ENCODE measurements at places on chromosomes 16 and 17.
A peak's percentile ranks its signal among the peaks of the same experiment; 100 is the strongest.

GRCh38 chr16:50833929-50834328 lies 92.0 kb downstream of the CYLD start:
- no peak for DNase-seq
- H3K4me1 ChIP-seq, result no peaks in the 10 kb centered on the region
- peaks cover 7% of the 10 kb centered on the region for H3K36me3 ChIP-seq
- H3K27ac ChIP-seq, result no peak overlapping the region
- H3K27me3 ChIP-seq, result peaks cover 22% of the 10 kb centered on the region

DNA sequence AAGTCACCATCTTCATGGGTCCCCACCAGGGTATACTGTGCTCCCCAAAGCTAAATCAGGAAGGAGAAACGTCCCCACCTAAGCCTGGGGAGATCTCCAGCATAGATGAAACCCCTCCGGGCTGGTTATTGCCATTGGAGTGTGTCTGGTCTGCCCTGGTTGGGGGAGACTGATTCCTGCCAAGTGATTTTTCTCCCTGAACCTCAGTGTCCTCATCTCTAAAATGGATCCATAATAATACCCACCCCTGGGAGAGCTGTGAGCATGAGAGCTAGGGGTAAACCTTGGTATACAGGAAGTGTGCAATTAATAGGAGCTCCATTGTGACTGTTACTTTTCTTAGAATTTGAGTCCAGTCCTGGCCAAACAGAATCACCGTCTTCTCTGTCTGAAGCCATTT lies 111.1 kb downstream of the CMIP start:
- H3K4me1 ChIP-seq, result peaks cover 66% of the 10 kb centered on the region
- H3K4me3 ChIP-seq, result no peak overlapping the region
- no peaks in the 10 kb centered on the region for H3K27me3 ChIP-seq
- no peaks in the 10 kb centered on the region for H3K36me3 ChIP-seq
- H3K27ac ChIP-seq, result no peak overlapping the region
- no peak for DNase-seq

- H3K4me3 ChIP-seq, result no peak overlapping the region
- no peaks in the 10 kb centered on the region for H3K27me3 ChIP-seq
- no peaks in the 10 kb centered on the region for H3K4me1 ChIP-seq
- no peak for DNase-seq
- H3K27ac ChIP-seq, result no peak overlapping the region
These were observed 30.6 kb upstream of the KRT17 start for GRCh38 chr17:41654678-41655607.

- DNase-seq, result no peak
- peaks cover 14% of the 10 kb centered on the region for H3K4me1 ChIP-seq
- H3K27me3 ChIP-seq, result no peaks in the 10 kb centered on the region
- H3K27ac ChIP-seq, result peak overlapping the region; percentile 43
- H3K36me3 ChIP-seq, result no peaks in the 10 kb centered on the region
These were observed 19.7 kb downstream of the SEZ6 start for GRCh38 chr17:28985950-28986713.

GRCh38 chr16:68676113-68676860 lies 31.2 kb downstream of the CDH3 start:
- no peaks in the 10 kb centered on the region for H3K4me1 ChIP-seq
- no peak overlapping the region for H3K27ac ChIP-seq
- peaks cover 5% of the 10 kb centered on the region for H3K27me3 ChIP-seq
- H3K36me3 ChIP-seq, result no peaks in the 10 kb centered on the region

DNA sequence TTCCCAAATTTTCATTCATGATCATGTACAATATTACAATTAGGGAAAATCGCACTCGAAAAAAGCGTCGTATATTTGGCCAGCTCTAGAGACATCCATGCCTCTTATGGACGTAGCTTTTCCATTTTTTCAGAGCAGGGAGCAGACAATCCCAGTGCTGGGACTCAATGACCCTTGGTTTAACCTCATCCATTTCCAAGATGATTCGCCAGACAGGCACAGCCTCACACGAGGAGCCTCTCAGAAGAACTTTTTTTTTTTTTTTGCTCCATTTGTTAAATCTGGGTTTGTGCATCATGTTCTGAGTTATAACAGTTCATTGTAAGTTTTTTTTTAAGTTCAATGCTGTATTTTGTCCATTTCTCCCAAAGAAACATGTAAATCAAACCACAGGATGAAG lies 92.1 kb downstream of the ZDHHC7 start:
- peaks cover 8% of the 10 kb centered on the region for H3K27me3 ChIP-seq
- H3K27ac ChIP-seq, result no peak overlapping the region
- DNase-seq, result no peak
- H3K36me3 ChIP-seq, result no peaks in the 10 kb centered on the region
- H3K4me1 ChIP-seq, result no peaks in the 10 kb centered on the region
- H3K4me3 ChIP-seq, result no peak overlapping the region

DNA sequence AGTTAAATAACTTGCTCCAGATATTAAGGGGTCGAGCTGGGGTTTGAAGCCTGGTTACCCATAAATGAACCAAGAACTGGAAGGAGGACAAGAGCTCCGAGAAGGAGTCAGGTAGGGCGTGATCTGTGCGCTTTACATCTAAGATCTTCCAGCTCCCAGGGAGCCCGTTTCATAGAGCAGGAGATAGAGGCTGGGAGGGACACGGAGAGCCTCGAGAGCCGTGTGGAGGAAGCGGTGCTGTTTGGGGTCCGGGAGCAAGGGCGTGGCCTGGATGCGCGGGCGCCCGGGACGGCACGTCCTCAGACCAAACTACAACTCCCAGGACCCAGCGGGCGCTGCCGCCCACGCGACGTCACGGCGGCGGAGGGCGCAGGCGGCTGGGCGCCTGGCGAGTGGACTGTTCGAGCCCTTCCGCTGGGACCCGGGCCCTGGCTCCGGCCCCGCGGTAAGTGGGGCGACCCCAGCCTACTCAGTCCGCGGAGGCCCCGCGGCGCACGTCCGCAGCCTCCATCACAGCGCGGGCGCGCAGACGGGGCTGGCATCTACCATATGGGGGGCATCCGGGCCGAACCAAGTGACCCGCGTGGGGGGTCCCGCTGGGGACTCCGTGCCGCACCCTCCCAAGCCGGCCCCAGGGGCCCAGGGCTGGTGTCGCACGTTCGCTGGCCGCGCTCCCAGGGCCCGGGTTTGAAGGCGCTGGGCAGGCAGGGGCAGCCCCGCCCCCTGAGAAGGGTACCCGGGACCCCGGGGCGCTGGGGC lies at the start of gene BCKDK:
BCKDK (plus strand) TSS at position 352 of the 759 bp plus-strand sequence. CDS start 838 bp downstream, outside the sequence.
- H3K36me3 ChIP-seq, result peaks cover 21% of the 10 kb centered on the region
- peaks cover 20% of the 10 kb centered on the region for H3K4me1 ChIP-seq
- peak within 1 kb of the TSS; percentile 81 for H3K27ac ChIP-seq
- H3K4me3 ChIP-seq, result peak within 1 kb of the TSS; percentile 87

- no peak for DNase-seq
- H3K27me3 ChIP-seq, result no peaks in the 10 kb centered on the region
These were observed 74.6 kb downstream of the SOCS1 start for GRCh38 chr16:11181242-11181898.

- no peaks in the 10 kb centered on the region for H3K36me3 ChIP-seq
- no peak for DNase-seq
- peaks cover 1% of the 10 kb centered on the region for H3K27me3 ChIP-seq
These were observed 2.0 kb downstream of the AOC3 start for GRCh38 chr17:42853004-42853403.

DNA sequence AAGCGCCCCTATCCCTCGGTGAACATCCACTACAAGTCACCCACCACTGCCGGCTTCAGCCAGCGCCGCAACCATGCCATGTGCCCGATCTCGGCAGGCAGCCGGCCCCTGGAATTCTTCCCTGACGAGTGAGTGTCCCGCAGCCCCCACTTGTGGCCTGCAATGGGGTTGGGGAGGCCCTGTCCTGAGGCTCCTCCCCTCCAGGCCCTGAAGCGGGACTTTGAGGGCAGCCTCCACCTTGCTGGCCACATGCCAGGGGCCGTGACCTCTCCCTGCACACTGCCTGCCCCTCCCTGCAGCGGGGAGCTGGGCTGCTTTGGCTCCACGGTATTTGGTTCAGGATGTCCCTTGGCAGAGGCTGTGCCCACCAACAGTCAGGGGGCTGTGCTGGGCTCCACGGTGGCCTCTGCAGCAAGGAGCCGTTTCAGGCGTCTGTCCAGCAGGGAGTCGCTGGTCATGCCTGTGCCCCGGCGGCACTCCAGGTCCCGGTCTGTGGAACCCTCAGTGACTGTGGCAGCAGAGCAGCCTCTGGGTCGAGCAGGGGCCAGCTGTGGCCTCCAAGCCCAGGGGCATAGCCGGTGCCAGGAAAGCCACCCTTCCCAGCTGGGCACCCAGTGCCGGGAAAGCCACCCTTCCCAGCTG lies 8.3 kb downstream of the NME3 start:
- DNase-seq, result no peak
- H3K4me1 ChIP-seq, result no peaks in the 10 kb centered on the region
- H3K27ac ChIP-seq, result no peak overlapping the region
- H3K4me3 ChIP-seq, result no peak overlapping the region

DNA sequence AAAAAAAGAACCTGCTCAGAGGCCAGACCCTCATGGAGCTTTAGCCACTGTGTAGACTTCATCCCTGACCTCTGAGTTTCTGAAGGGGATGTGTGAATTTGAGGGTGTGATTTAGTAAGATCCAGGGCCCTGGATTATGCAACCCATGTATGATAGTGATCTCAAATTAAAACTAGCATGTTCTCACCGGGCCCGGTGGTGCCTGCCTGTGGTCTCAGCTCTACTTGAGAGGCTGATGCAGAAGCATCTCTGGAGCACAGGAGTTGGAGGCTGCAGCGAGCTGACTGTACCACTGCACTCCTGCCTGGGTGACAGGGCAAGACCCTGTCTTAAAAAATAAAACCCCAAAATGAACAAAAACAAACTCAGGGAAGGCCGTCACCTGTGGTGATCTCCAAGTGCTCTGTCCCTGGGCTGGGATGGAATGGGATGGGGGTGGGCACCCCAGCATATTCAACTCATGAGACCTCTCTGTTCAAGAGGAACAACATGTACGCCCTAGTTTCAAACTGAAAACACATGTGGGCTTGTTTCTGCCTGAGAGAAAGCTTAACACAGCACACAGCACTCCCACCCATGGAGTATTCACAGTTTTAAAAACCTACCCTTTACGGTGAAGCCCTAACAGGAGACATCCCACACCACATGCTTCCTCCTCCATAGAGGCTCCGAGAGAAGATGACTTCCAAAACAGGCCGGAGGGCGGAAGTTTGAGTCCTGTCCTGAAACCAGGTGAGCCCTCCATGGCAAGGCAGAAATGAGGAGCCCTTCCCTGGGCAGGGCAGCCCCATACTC lies 30.1 kb downstream of the GNPTG start:
- H3K27ac ChIP-seq, result no peak overlapping the region
- H3K27me3 ChIP-seq, result no peaks in the 10 kb centered on the region
- peaks cover 23% of the 10 kb centered on the region for H3K4me1 ChIP-seq
- H3K4me3 ChIP-seq, result no peak overlapping the region
- no peak for DNase-seq

- DNase-seq, result no peak
- no peaks in the 10 kb centered on the region for H3K36me3 ChIP-seq
- H3K4me1 ChIP-seq, result peaks cover 8% of the 10 kb centered on the region
- H3K27me3 ChIP-seq, result no peaks in the 10 kb centered on the region
- no peak overlapping the region for H3K27ac ChIP-seq
These were observed 33.1 kb downstream of the PMP22 start for GRCh38 chr17:15231851-15232516.

GRCh38 chr16:30786936-30787612 lies at the start of gene ZNF629:
ZNF629 (minus strand) TSS chr16:30787205; CDS start chr16:30784482, 2,723 bp downstream.
- H3K27me3 ChIP-seq, result no peaks in the 10 kb centered on the region
- peak within 1 kb of the TSS; percentile 84 for H3K27ac ChIP-seq
- peak within 1 kb of the TSS; percentile 93 for H3K4me3 ChIP-seq
- H3K36me3 ChIP-seq, result peaks cover 2% of the 10 kb centered on the region

DNA sequence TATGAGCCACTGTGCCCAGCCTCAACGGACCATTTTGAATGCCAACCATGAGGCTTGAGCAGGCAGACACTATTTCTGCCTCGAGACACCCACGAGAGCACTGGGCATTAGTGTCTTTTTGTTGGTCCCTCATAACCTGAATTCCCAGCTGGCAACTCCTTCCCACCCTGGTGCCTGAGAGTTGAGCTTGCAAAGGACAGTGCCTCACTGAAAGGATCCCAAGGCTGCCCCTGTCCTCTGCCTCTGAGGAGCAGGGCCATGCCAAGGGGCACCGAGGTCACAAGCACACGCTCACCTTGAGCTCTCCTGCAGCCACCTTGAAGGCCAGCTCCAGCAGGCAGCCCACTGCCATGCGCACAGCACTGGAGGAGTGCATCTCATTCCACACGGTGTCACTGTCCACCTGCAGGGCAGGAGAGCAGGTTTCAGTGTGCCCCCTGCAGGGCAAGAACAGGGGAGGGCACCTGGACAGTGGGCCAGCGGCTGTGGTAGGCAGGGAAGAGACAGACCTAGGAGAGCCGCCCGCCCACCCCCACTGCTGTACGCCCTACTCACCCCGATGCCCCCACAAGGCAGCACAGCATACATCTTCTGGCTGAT lies 12.8 kb downstream of the G6PC3 start:
- no peaks in the 10 kb centered on the region for H3K27me3 ChIP-seq
- peak overlapping the region; percentile 37 for H3K27ac ChIP-seq

- H3K27me3 ChIP-seq, result peaks cover 34% of the 10 kb centered on the region
- H3K4me3 ChIP-seq, result no peak overlapping the region
- no peaks in the 10 kb centered on the region for H3K4me1 ChIP-seq
- no peak overlapping the region for H3K27ac ChIP-seq
These were observed 17.9 kb downstream of the WNT3 start for GRCh38 chr17:46800573-46800972.

- H3K27ac ChIP-seq, result peak overlapping the region; percentile 85
- peak overlapping the region; percentile 91 for H3K4me3 ChIP-seq
These were observed 525 bp downstream of the JPT1 start for GRCh38 chr17:75153780-75154194.

DNA sequence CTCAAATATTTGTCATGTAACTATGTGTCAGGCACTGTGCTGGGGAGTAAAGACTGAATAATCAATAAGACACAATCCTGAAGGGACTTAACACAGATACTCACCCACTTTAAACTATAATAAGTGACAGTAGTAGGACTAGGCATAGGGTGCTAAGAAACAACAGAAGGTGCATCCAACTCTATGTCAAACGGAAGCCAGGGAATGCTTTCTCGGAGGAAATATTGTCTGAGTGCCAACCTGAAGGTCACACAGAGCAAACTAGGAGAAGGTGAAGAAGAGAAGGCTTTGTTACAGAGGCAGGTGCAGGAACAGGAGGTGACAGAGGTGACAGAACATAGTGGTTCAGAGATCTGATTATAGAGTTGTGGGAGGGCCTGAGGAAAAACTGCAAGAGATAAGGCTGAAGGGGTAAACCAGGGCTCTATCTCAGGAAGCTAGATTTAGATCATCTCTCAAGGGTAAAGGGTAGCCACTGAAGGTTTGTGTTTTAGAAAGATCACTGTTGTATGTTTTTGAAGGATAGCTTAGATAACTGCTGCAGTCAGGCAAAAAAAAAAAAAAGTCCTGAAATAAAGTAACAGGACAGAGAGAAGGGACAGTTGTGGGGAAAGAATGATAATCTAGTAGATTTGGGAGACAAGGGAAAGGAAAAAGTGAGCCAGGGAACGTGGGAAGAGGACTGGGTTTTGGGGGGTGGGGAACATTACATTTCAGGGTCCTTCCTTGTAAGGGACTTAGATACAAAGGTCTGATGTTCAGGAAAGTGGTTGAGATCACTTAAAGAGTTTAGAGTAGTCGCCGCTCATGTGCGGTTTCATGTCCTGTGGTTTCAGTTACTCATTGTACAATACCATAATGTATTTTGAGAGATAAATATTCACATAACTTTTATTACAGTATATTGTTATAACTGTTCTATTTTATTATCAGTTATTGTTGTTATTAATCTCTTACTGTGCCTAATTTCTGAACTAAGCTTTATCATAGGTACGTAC lies 85.6 kb upstream of the NETO2 start:
- DNase-seq, result no peak
- H3K36me3 ChIP-seq, result peaks cover 75% of the 10 kb centered on the region
- no peaks in the 10 kb centered on the region for H3K4me1 ChIP-seq

GRCh38 chr17:238071-238963 lies 56.9 kb upstream of the DOC2B start:
- H3K4me3 ChIP-seq, result no peak overlapping the region
- H3K4me1 ChIP-seq, result no peaks in the 10 kb centered on the region
- H3K27ac ChIP-seq, result peak overlapping the region; percentile 36
- no peaks in the 10 kb centered on the region for H3K27me3 ChIP-seq
- no peaks in the 10 kb centered on the region for H3K36me3 ChIP-seq

Measured in naive thymus-derived CD8-positive, alpha-beta T cell (primary cell).